ENCODE measurements at places on chromosomes 6 and 20. TPM values are rescaled to one million over a fixed set of nuclear protein-coding genes. Genes with fewer than 3 reads are reported as not detected.

Gene GPLD1
- not detected for total RNA-seq

Gene ZSCAN16
- 2.0 TPM for total RNA-seq

Gene ANGPT4
- not detected for total RNA-seq

Gene PACSIN1
- total RNA-seq = 0.15 TPM
